Foreskin keratinocyte (primary cell): ENCODE measurements at places on chromosomes 3 and 15.

GRCh38 chr3:136838641-136839555 lies 20.0 kb downstream of the SLC35G2 start:
- DNase-seq: peak; percentile 68

DNA sequence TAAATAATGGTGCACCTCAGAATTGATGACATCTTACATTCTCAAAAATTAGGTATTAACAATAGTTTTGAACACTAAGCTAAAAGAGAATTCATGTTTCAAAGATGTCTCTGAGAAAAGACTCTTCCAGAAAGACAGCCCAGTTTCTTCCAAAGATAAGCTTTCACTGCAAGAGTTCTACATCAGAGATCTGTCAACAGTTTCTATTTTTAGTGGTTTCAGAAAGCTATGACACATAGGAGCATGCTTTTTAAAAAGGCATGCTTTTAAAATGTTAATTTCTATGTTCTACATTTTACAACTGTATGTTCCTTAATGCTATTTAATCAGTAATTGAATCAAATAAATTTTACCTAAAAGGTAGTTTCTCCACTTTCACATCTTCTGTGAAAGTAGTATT lies 88.2 kb downstream of the PLOD2 start:
- no peak for DNase-seq

DNA sequence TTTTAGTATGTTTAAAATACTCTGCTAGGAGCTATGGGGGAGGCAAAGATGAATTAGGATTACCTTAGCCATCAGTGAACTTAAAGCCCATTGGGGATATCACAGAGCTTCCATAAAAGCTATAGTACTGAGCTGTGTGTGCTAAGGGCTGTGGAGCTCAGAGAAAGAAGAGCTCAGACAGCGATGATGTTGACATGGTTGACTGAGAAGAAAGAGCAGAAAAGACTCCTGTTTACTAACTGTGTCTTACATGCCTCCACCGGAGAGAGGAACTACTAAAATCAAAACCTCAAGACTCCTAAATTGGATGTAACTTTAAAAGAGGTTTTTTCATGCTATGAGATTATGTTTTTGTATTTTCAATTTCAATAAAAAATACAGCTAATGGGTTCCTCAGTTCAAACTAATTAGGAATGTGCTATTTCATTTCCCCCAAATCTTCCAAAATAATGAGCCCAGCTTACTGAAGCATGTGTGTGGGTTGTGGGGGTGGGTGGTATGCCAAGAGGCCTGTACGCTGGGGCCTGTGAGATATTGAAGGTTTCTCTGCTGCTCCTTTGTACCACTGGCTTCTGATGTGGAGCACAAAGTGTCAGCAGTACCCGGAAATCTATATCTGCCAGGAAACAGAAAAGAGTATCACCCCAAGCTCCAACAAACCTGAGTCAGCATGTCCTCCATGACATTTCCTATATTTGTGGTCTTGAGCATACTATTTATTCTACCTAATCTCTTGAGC lies 22.7 kb downstream of the DGKG start:
- no peak for DNase-seq

GRCh38 chr3:16415911-16416476 lies 97.5 kb downstream of the RFTN1 start:
- no peak for DNase-seq

DNA sequence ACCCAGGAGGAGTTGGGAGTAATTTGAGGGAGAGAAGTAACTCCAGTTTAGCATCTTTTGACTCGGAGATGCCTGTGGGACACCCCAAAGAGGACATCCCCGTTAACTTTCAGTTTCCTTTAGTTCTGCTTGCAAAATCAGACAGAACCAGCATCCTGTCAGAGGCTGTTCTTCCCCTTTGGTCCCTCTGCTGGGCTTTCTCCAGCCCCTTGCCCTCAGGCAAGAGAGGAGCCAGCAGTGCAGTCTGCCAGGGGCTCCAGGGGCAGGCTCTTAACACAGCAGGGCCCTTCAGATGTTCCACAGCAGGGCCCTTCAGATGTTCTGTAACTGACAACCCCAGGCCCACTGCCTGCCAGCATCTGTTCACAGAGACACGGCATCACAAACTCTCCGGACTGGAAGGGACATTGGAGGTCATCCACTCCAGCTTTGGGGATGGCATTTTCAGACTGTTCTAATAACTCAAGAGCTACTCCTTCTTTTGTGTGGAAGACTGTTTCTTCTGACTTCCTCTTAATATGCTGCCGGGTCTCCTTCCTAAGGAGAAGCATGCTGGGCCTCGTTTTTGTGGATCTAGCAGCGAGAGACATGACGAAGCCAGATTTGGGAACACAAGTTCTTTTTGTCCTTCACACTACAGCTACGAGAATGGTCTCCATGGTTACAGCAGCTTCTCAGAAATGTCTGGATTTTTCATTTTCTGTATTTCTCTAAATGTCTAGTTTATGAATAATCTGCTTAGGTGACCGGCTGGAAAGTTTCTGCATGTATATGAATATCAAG lies 51.9 kb downstream of the KY start:
- no peak for DNase-seq
